ENCODE measurements at places on chromosomes 7 and 10.

DNA sequence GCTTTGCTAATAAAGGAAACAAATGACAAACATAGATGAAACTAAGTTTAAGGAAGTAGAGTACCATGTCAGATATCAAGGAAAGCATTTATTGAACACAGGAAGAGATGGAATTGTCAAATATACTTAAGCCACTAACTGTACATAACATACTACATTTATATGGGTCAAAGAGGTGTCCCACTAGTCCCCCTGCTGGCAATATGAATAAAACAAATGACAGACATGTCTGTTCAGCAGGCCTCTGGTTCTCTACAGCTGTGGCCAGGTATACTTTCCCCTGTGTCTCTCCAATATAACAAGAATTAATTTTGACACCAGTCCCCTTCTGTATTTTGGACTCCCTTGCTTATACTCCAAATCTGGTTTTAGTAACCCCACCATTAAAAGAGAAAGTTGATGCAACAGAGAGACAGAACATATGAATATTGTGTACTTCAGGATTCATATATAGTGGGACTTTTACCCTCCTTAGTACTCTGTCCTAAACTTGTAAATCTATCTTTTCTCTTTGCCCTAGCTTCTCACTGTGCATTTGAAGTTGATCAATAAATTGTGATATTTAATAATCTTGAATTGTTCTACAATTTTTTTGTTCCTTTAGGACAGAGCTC is 42.9 kb downstream of the CD36 start:
- DNase-seq, result no peak

DNA sequence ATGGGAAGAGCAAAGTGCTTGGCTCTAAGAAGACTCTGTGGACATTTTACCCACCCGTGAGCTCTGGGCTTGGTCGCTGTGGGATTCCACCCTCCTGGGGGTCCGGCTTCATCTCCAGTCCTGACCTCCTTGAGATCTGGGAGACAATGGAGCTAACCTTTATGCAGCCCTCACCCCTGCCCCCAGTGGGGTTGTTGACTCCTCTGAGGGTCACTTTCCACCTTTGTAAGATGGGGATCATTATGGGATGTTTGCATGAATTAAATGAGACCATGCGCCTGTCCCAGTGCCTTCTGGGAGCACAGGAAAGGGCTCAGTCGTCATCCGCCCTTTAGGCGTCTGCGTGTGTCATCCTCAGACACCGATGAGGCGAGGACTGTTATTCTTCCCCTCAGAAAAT is 237.2 kb downstream of the SKAP2 start:
- no peak for DNase-seq

DNA sequence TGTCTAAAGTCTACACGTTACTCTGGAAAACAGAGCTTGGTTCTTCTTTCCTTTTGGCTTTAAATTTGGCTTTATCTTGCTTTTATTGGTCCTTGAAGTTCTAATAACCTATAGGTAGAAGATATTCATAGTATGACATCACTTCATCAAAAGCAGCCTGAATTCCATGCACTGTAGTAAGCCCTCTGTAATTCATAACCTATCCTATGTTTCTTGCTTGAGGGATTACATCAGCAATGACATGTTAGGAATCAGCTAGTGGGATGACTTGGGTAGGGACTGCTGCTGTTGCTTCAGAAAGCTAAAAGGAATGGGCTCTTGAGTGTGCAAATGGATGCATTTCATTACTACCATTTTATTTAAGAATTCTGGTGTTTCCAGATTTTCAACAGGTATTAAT is 184.9 kb downstream of the PTEN start:
- no peak for DNase-seq

- no peak for DNase-seq
These were observed 287.4 kb upstream of the SEMA3D start for GRCh38 chr7:85474234-85474633.

- no peak for DNase-seq
These were observed 59.3 kb downstream of the ANKMY2 start for GRCh38 chr7:16586081-16586874.

DNA sequence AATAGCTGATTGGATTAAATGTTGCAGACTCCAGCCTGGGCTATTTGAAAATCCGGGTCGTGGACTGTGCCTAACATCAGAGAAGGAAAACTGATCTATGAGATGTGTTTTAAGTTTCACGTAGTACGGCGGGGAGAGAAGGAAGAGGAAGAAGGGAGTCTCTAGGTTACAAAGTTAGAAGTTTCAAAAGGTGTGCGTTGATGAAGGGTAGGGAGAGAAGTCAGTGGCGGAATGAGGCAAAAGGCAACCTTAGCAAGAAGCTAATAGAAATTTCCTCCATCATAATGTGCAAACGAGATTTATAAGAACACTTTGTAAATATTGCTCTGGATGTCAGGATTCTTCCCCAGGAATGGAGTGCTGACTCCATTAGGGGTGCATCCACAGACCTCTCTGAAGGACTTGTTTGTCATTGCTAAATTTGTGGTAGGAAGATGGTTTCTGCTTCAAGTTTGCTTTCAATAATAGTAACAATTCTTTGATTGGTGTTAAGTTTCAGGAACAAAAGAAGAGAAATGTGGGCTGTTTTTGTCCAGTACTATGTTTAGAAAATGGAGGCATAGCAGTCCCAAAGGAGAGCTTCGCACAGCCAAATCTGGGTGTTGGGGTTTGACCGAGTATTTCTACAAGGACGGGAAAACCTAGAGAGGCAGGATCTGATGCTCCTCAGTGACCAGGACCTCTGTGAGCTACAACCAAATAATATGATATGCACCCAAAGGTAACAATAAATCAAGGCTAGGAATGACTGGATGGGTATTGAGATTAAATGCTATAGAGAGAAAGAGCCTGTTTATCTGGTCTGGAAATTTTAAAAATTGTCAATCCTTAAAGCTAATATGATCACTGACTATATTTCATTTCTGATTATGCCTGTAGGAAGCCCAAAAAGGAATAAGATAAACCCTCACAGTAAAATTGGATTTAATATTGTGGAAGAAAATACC is 8.2 kb downstream of the TWIST1 start:
- DNase-seq, result no peak

GRCh38 chr10:17257466-17258321 is 29.7 kb downstream of the VIM start:
- DNase-seq, result peak; percentile 70

DNA sequence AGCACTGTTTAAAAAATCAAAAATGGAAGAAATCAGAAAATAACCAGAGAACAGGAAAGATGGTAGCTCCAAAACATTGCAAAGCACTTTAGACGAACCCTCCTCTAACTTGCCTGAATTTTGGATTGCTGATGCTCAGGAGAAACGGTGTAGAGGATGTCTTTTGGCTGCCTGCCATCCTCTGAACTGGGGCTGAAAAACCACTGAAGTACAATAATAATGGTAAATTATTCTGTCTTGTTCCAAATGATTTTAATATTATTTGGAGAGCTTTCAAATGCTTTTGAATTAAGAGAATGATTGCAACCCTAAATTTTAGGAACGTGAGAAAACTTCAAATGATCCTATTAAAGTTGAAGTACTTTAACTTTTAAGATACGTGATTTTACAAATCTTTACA is 167.3 kb upstream of the SLC13A1 start:
- DNase-seq, result no peak

- no peak for DNase-seq
These were observed 15.1 kb upstream of the NME8 start for GRCh38 chr7:37833107-37833817.

DNA sequence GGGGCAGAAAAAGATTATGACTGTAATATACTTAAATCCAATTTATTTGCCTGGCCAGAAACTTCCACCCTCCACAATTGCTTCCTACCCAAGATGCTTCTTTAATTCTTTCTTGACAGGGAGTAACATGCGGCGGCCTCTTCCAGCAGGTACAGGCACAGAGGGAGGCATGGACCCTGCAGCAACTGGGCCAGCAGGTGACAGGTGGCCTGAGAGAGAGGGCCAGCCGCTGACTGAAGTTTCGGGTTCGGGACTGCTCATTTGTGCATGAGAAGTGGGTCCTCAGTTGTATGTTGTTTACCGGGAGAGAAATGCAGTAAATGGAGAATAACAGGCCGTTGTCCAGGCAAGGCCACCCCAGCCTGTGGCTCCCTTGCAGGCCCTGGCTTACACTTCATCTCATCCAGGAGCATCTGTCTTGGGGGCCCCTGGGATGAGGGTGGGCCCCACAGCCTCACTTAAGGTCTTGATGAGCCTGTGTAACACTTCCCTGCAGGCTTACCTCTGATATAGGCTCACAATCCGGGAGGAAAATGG is 72.5 kb downstream of the C10orf143 start:
- no peak for DNase-seq

DNA sequence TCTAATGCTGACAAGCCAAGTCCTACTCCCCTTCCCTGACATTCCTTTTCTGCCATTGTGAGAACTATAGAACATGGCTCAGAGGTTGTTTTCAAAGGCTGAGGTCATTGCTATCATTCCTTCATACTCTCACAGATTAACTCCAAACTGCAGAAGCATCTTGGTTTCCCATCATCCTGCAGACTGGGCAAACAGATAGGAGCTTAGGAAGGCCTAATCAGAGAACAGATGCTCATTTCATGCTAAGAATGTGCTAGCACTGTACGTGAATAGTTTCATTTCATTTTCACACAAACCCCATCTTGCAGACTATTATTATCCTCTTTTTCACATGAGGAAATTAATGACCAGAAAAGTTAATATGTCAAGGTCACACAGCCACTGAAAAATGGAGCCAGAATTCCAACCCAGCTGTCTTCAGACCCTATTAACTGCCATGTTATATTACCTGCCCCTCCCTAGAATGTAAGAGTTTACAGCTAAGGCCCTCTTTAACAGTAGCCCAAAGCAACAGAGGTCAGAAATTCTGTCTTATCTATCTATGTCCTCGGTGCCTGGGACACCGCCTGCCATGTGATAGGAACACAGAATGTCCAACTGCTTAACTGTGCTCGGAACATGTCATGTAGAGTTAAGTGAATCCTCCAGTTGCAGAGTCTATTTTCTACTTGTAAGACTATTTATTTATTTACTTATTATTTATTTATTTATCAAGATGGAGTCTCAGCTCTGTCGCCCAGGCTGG is 2.9 kb upstream of the LCOR start:
- DNase-seq, result no peak
